ENCODE measurements at places on chromosomes 13 and 19. TPM values are rescaled to one million over a fixed set of nuclear protein-coding genes. Genes with fewer than 3 reads are reported as not detected.

Gene MEIOSIN
- total RNA-seq: not detected

Gene SERPINE3
- total RNA-seq: not detected

DNA sequence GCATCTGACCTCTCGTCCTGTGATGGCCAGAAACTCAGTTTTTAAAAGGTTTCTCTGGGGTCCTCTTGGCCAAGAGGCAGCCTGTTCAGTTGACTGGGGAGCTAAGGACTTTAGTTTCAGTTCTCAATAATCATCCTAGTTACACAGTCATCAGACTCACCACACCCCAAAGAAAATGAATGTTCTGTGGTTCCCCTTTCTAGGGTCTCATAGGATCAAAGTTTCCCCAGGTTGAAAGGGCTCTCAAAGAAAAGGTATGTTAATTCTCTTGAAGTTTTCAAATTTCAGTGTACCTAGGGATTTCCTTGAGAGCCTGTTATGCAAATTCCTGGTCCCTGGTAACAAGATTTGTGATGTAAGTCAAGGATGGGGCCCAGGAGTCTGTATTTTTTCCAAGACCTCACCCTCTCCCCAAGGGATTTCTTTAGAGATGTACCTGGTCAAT lies 94.9 kb downstream of the FAM216B start:
- no peak for DNase-seq

DNA sequence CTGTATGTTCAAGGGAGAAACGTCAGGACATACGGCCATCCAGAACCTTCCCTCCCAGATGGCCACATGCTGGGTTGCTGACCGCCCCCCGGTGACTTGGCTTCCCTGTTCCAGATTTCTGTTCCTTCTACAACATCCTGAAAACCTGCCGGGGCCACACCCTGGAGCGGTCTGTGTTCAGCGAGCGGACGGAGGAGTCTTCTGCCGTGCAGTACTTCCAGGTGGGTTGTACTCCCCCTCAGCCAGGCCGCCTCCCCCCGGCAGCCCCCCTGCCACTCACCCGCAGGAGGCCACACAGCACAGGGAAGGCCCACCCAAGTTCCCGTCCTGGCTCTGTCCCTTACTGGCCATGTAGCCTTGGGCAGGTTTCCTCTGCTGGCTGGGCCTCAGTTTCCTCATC lies 20.5 kb downstream of the YIPF2 start:
- DNase-seq: no peak
